ENCODE measurements at places on chromosomes 5 and 9. TPM values are rescaled to one million over a fixed set of nuclear protein-coding genes. Genes with fewer than 3 reads are reported as not detected.

DNA sequence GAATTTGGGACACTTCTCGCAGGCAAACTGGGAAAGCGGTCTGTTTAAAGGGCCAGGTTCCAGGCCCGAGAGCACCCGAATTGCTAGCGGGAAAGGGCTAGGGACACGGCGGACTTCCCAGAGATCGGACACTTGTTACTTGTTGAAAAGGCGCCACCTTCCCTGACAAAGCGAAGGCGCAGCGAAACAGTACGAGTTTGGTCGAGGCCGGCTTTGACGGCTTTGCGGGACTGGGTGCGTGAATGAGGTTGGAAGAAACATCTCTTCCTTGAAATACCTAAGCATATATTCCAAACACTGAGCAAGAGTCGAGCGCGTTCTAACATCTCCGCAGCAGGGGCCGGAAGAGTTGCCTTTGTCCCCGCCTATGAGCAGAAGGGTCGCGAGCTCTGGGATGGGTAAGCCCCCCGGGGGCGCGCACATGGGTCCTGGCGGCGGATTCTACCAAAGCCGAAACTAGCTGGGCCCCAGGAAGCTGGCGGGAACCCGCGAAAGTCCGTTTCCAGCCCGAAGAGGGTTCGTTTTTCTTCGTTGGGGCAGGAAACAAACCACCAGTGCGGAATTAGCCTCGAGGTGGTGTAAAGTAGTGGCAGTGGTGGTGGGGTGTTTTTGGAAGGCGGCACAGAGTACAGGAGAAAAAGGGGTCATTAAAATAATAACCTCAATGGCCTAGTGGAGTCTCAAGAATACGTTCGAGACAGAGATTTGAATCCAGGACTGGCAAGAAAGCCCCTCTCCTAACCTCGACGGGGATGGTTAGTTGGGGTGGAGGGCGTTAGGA, 1.5 kb downstream of the GDNF start:
- no peak for DNase-seq

DNA sequence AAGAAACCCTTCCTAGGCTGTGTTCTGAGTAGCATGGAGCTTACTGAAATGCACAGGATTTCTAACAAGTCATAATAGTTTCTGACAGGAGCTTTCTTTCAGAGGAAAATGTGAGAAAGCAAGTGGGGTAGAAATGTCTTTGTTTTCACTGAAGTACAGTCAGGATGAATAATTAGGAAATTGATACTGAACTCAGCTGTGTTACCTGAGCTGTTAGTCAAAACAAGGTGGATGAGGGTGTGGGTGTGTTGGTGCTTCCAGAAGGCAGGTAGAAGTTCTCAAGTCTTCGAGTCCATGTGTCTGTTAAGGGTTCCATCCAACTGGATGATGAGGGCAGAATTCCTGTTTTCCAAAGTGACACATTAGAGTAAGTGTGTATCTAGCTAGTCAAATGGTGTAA, 122.4 kb downstream of the BASP1 start:
- no peak for DNase-seq

GRCh38 chr9:90198956-90199355, 443.7 kb downstream of the DIRAS2 start:
- DNase-seq: no peak

DNA sequence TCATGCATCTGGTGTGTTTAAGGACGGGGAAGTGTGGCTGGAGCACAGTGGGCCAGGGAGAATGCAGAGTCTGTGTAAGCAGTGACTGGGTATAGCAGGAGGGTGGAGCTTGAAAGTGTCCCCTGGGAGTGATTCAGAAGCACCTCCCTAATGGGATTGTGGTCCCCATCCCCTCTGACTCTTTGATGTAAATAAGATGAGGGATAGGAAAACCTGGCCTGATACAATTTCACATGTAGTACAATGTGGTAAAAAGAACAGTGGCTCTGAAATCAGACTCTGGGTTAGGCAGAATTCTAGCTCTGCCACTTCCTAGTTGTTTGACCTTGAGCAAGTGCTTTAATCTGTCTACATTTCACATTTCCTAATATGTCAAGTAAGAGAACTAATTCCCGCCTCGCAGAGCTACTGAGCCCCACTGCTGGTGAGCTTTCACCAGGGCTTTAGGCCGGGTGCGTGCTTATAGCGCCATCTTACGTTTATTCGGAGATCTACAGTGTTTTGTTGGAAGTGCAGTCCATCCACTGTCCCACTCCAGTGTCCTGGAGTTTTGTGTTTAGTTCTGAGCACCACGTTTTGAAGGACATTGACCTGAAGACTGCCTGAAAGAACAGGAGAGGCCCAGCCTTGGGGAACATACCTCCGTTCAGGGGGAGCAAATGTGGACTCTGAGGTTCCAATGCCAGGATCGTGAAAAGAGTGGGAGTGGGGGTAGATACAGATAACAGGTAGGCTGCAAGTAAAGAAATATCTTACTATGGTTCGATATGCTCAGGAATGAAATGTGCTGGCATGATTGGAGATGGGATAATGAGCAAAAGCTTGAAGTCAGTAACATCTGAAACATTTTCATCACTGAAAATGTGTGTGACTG, 51.2 kb upstream of the TESK1 start:
- DNase-seq: no peak

- no peak for DNase-seq
Measured at GRCh38 chr9:19690128-19690527, 98.7 kb downstream of the SLC24A2 start.

DNA sequence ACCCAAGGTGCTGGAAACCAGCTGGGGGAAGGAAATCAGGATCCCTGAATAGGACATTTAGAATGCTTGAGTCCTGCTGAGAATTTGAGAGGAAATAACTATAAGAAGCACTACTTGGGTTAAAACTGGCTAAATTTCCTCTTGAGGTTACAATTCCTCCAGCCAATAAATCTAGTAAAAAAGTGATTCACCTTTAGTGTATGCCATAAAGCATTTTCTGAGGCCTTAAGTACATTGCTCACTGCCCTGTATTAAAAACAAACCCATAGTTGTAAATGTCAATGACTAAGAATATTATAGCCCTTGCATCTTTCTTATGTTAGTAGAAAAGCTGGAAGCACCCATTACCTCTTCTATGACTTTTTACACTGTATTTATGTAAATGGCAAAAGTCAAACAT, 634.7 kb upstream of the ARRDC3 start:
- DNase-seq: no peak

The IL33 gene
- total RNA-seq: 29.5 TPM

DNA sequence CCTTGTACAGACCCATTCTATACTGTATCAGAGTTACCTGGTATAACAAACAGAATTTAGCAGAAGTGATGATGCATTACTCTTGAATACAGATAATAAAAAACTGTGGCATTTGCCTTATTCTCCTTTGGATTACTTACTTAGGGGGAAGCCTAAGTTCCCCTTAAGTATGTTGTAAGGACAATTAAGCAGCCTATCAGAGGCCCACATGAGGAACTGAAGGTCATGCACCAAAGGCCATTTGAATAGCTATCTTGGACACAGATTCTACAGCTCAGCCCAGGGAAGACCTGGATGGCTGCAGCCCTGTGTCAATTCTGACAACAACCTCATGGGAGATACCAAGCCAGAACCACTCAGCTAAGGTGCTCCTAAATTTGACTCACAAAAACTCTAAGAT, 125.2 kb downstream of the RAPGEF6 start:
- no peak for DNase-seq

- no peak for DNase-seq
Measured at GRCh38 chr5:113132564-113132963, 156.0 kb downstream of the DCP2 start.

- no peak for DNase-seq
Measured at GRCh38 chr5:154141745-154142221, 48.8 kb upstream of the GALNT10 start.

All from esophagus squamous epithelium (tissue), 5 donors.